GDM1 (cell line): ENCODE measurements at places on chromosomes 4 and X.

- peak; percentile 75 for DNase-seq
These were observed 236.9 kb downstream of the AR start for GRCh38 chrX:67780694-67781109.

DNA sequence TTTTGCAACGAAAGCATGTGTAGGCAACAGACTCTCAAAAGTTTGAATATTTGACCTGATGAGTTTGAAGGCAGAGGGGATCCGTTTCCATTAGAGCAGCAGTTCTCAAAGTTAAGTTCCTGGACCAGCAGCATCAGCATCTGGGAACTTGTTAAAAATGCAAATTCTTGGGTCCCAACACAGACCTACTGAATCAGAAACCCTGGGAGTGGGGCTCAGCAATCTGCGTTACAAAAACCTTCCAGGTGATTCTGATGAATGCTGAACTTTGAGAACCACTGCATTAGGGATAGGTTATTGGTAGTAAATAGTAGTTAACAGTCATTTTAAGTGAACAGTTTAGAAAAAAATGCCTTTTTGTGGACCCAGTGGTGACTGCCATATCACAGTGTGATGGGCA lies 98.8 kb downstream of the PDE5A start:
- no peak for DNase-seq

DNA sequence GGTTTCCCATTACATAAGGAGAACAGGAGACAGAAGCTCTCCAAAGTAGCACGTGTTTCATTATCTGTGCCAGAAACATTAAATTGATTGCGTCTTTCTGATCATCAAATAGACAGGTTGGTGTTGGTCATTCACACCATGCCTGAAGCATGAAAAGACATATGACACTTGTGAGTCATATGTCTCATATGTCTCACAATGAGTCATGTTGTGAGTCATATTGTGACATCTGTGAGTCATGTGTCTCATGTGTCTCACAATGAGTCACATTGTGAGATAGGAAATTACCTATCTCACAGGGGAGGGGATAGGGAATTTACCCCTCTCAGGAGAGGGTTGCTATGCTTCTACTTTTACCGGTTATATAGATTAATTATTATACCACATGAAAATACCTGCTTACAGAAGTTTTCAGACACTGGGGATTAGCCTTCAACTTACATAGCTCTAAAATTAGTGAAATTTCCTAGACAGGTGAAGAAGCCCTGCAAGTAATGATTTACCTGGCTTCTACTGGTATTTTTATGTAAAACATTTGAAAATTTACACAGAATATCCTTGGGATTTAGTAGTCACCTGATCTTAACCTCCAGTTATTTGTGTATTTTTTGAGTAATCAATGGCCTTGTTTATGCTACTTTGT lies 80.8 kb downstream of the NPFFR2 start:
- DNase-seq, result no peak

- DNase-seq, result no peak
These were observed 92.0 kb upstream of the TLR2 start for GRCh38 chr4:153592064-153592463.

DNA sequence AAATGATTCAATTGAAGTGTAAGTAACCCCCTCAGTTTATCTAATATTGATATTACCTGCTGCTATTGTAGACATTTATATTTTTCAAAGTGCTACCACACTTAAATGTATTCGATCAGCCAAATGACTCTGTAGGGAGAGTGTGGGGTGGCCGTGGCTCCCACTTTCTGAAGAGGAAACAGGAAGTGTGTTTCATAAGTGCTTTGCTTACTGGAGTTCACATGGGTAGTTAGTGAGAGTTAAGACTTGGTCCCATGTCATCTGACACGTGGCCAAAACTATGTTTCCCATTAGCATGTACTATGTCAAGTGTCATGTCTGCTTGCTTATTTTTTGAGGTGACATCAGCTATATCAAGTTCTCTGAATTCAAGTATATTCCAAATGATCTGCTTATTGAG lies 308.1 kb upstream of the GATB start:
- no peak for DNase-seq

GRCh38 chr4:3267576-3268394 lies 18.8 kb downstream of the MSANTD1 start:
- no peak for DNase-seq

GRCh38 chrX:48700951-48701653 lies 4.6 kb downstream of the SUV39H1 start:
- no peak for DNase-seq

DNA sequence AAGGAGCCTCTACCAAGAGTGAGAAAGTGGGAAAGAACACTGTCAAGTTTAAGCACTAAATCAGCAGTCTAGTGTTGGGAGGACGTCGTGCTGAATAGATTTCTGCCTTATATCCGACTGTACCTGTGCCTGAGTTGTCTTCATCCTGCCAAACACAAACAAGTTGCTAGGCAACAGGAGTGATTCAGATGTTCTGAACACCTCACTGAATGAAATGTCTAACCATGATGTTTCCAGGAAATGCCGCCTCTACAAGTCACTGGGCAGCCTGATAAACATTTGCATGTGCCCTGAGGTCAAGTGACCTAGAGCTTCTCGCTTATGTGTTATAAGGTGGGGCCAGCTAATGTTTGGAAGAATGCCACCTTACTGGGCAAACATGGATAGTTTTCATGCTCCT lies 37.9 kb downstream of the SGMS2 start:
- no peak for DNase-seq

DNA sequence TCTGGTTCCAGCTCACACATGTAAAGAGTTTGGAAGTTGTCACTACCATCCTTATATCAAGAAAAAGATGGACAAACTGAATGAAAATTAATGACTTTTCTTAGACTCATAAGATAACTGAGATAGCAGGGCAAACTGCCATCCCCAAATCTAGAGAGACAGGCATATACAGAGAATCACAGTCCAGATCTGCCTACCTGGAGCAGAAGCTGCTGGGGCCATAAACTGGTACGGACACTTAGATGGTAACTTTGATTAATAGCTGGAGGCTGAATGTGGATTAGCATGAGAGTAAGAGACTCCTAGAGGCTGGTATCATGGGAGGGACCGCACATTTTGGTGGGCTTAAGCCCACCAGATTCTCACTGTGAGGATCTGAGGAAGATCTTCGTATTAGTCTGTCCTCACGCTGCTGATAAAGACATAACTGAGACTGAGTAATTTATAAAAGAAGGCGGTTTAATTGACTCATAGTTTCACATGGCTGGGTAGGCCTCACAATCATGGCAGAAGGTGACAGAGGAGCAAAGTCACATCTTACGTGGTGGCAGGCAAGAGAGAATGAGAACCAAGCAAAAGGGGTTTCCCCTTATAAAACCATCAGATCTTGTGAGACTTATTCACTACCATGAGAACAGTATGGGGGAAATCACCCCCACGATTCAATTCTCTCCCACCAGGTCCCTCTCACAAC lies 10.8 kb upstream of the POLA1 start:
- DNase-seq, result no peak

GRCh38 chrX:65406532-65406931 lies 128.1 kb downstream of the LAS1L start:
- DNase-seq, result no peak

GRCh38 chrX:133745349-133745748 lies 240.0 kb downstream of the GPC3 start:
- DNase-seq, result no peak

GRCh38 chr4:22500831-22501714 lies 14.8 kb downstream of the ADGRA3 start:
- DNase-seq, result no peak

DNA sequence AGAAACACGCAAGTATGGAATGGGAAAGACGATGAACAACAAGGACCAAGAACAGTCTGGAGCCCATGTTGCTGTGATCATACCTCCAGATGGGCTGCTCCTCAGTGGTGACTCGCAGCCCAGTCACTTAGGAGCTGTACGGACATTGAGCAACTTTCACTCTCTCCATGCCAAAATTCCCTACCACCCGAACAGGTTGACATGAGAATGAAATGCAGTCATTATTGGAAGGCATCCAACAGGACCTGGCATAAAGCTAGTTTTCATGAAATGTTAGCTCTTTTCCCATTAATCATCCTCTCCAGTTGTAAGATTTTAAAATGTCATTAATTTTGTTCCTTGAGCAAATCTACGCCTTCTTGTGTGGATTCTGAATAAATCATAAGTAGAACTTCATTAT lies 82.7 kb upstream of the GPM6B start:
- no peak for DNase-seq

DNA sequence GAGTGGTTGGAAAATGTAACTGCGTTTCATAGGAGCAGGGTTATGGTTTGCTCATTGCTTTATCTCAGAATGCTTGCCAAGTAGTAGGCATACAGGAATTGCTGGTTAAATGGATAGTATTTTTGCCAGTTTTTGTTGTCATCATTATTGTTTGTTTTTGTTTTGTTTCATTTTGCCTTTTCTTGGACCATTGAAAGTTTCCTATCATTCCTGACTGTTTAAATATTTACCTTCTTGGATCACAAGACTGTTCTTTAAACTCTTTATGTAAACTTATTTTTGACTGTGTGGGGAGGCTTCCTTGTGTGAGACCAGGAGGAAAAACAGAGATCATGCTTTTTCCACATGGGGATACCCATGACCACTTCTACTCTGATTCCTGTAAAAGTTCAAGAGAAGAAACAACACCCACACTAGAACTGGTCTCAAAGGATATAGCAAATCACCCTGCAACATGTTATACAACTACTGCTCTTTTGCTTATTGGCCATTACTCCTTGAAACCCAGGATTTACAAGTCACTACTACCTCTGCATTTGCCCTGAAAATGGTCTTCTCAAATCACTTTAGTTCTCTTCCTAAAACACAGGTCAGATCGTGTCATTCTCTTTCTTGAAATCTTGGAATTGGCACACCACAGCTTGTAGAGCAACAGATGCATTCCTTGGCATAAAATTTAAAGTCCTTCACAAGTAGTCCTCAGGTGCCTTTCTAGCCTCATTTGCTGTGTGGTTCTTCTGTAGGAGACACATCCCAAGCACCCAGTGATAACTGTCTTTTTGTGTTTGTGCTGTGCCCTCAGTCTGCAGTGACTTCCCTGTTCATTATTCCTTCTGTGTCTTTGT lies 51.3 kb downstream of the FNIP2 start:
- no peak for DNase-seq

DNA sequence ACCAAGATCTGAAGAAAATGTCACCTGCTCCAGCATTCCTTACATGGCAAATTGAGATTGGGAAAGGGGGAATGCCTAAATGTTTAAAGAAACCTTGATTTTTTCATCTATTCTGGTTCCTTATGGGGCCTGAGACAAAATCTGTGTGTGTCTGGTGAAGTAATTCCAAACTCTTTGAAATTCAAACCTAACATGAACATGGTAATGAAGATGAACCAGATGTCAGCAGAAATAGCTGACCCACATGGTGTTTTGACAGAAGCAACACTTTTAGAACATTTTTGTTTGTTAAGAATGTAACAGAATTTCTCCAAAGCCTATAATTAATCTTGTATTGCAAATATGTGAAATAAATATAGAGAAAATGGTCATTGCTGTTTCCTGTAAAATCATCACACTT lies 133.0 kb downstream of the PARM1 start:
- DNase-seq, result no peak

GRCh38 chrX:30304866-30305265 lies 4.3 kb downstream of the NR0B1 start:
- no peak for DNase-seq

- DNase-seq, result no peak
These were observed 6.6 kb downstream of the CLNK start for GRCh38 chr4:10677796-10678497.

DNA sequence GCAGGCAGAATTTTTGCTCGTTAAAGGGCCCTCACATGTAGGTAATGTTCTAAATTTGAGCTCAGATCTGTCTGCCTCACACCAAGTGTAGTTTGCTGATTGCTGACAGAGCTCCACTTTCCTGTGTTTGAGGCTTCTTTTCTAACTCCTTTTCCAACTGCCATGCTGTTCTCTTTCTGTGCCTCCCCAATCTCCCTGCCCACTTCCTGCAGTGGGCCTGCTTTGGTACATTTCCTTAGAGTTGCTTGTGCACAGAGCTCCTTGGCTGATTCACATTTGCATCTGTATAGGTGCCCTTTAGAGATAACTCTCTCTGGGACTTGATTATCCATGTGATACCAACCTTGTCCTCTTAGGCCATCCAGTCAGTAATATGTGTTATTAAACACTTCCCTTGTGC lies 4.5 kb downstream of the MED28 start:
- DNase-seq, result no peak

GRCh38 chrX:46208225-46208854 lies 336.9 kb downstream of the ZNF674 start:
- DNase-seq, result no peak

GRCh38 chr4:182835006-182835740 lies 82.0 kb downstream of the DCTD start:
- no peak for DNase-seq

GRCh38 chr4:82893942-82894341 lies 3.0 kb upstream of the SEC31A start:
- DNase-seq, result no peak

DNA sequence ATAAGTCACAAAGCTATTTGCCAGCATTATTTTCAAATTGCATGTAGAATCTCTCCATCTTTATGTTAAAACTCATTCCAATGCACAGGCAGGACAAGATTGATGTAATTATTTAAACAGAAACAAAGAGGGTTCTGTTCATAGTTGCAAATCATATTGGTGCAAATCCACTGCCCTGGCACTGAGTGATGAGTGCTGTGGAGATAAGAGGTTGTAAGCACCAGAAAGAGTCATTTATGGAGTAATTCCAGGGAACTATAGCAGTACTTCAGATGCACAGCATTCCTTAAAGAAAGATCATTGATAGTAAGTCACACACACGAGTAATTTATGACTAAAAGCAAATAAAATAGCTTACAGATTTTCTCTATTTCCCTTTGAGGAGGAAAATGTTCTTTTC lies 337.7 kb upstream of the CTSO start:
- no peak for DNase-seq

GRCh38 chr4:53141308-53141707 lies 224.6 kb downstream of the SCFD2 start:
- DNase-seq, result no peak

DNA sequence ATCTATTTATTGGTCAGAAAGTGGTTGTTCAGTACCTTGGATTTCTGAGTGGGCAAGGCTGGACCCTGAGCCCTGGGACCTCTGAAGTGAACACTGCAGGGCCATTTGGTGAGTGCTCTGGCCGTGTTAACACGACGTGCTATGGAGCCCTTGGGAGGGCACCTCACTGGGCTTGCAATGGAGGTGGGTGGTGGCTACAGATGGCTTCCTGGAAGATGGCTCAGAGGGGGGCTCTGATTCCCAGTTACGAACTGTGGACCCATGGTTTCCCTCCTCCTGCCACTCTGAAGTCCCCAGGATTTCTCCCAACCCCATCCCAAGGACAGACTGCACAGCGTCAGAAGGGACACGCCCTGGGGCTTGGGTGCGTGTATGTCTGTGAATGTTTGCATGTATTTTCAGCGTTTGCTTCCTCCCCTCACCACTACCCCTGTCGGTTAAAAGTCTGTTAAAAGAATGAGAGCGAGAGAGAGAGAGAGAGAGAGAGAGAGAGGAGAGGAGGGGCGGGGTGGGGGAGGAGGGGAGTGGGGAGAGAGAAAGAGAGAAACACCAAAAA lies 3.7 kb upstream of the RHOH start:
- DNase-seq, result no peak

DNA sequence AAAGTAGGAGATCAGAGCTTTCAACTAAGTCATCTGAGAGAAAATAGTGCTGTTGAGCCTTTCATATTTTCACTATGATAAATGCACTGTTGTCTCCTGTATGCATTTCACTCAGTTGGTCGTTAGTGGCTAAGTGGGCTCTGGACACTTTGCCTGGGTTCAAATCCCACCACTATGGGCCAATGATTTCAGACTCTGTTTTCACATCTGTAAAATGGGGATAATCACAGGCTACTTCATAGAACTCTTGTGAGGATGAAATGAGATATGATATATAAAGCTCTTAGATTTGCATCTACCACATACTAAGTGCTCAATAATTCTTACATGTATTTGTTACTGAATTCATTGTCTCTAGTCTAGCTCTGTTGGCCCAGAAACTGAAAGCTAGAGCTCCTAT lies 16.8 kb downstream of the LNX1 start:
- no peak for DNase-seq
